ENCODE measurements at places on chromosomes 7 and 10.
A peak's percentile ranks its signal among the peaks of the same experiment; 100 is the strongest.

- DNase-seq: no peak
These were observed 41.8 kb downstream of the CHST3 start for GRCh38 chr10:72006026-72006425.

DNA sequence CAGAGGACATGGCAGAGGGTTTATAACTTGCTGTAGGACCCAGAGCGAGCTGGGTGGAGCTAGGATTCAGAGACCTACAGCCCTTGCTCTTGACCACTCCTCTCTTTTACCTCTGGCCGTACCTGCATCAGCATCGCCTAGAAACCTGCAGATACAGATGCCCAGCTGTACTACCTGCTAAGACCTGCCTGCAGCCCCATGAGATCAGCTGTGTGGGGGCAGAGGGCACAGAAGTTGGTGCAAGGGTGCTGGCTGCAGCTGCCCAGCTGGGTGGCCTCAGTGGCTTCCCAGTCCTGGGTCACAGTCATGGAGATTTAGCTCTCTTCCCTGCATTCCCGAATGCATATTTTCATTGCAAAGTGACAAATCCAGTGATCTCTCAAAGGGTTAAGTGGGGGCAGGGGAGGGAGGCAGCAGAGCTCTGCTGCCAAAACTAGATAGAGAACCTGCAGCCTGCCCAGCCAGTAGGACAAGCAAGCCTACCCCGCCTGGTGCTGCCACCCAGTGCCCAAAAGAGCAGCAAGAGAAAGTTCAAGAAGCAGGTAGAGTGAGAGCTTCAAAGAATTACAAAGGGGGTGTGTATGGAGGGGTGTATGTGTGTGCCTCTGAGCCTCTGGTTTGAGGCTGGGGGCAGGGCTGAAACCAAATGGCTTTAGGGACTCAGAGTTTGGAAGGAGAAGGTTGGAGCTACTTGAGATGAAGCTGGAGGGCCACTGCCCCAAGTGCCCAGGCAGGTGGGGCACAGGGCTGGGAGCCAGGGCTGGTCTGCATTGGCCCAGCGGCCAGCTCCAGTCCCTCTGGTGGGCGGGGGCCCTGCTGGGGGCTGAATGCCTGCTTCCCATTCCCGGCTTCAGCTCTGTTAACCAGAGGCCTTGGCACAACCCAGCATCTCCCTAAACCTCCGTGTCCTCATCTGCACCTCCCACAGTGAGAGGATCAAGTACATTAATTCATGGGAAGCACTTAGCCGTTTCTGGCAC, 6.9 kb downstream of the FAM241B start:
- peak; percentile 24 for DNase-seq

GRCh38 chr7:130732980-130733930, 752 bp downstream of the KLF14 start:
- DNase-seq: no peak

- no peak for DNase-seq
These were observed 61.7 kb downstream of the PWWP2B start for GRCh38 chr10:132458586-132459300.

- no peak for DNase-seq
These were observed 25.2 kb downstream of the IQCE start for GRCh38 chr7:2583798-2584580.

DNA sequence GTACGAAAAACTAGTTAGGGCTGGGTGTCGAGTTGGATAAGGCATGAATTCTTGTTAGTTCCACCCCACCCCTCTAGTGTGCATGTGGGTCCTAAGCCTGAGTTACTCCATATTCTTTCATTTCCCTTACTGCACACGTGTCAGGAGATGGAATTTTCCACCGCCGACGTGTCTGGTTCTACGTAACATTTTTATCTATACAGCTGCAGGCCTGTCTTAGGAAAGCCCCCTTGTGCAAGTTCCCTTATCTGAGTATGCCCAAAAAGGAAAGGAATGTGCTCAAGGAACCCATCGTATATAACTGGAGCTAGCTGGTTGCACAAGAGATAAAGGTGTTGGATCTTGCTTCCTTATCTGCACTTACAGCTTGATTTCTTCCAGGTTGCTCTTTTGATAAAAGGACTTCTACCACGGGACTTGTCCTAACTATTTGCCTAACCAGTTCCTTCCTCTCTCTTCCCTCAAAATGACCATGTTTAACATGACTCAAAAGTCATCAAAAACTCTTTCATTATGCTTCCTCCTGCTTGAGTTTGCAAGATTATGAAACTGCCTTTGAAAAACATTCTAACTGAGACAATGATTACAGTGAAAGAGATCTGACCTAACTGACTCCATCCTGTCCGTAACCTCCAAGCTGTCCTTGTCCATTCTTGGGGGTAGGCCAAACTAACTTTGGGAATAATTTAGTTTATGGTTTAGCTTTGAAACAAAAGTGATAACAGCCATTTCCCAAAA, 181.4 kb downstream of the AKR1D1 start:
- DNase-seq: peak; percentile 20

- DNase-seq: no peak
These were observed 12.8 kb upstream of the IRF5 start for GRCh38 chr7:128924707-128925588.

GRCh38 chr10:93471110-93471651, 11.0 kb downstream of the MYOF start:
- peak; percentile 95 for DNase-seq

DNA sequence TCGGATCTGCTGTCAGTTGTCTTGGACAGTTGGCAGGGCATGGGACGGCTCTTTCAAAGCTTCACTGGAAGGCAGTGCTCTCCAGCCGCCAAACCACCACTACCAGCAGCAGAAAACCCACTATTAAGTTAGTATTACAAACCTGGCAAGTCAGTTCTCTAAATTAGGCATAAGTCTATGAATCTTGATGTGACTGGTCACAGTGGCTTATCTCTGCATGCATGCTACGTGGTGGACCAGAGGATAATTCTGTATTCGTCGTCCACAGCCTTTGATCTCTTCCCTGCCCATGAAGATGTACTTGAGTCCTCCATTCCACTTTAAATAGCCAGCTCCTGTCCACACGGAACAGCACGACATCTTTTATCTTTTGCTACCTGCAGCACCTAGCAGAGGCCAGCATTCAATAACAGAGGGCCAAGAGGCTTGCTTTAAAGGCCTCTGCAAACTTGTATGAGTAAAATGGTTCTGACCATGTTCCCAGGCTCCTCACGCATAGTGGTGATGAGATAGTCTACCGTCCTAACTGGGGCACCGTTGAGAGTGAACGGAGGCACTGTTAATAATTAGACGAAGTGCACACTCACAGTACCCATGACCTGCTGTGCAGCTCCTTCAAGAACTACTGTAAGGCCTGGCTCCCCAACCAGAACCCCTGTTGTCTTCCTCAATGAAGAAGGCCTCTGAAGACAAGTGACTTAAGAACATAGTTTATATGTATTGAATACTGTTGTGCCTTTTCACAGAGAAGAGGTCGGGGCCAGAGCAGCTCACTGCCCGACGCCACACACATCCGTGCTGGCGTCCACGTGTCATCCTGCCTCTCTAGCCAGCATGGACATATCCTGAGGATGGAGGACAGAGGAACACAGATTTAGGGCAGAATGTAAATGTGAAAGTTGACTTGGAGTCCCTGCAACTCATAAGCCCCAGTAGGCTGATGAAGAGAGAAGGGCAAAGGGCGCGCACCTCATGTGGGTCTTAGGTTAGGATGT, 1.0 kb downstream of the GPR146 start:
- DNase-seq: no peak

- DNase-seq: no peak
These were observed 2.7 kb downstream of the MXI1 start for GRCh38 chr10:110209926-110210673.

- DNase-seq: peak; percentile 44
These were observed 459 bp downstream of the ZDHHC6 start for GRCh38 chr10:112446055-112446854.

DNA sequence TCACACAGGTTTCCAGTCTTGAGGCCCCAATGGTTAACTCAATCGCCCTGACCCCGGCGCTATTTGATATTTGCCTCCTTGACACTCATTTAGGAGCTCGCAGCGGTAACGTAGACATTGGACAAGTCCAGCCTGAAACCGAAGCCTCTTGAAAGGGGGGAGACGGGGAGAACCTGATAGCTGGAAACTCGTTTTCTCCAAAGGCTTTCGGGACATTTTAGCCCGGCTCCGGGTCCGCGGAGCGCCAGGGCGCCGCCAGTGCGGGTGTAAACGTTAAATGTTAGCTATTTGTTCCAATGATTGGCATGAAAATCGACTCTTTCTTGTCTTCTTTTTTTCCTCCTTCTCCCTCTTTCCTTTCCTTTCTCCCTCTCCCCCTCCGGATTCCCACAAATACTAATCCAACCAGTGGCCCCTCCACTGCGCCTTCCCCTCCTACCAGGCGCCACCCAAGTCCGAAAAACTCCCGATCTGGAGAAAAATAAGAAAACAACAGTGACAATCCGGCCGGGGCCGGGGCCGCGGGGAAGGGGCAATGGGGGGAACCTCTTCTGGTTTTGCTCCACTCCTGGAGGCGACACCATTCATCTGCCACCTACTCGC, 17.2 kb upstream of the GATA3 start:
- DNase-seq: no peak

DNA sequence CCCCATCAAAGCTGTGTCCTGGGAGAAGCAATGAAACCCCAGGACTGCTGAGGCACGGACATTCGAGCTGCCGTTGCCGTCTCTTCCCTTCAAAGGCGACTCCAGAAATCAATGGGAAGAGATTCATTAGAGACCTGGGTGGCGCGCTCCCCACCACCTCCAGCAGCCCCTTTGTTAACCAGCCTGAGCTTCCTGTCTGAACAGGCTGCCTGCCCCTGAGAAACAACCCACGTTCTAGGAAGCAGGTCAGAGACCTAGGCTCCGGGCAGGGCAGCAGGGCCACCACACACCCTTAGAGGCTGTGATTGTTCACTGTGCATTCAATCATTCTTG, 110.9 kb upstream of the PPIF start:
- no peak for DNase-seq

- peak; percentile 95 for DNase-seq
These were observed 101.7 kb upstream of the KLF6 start for GRCh38 chr10:3886641-3887251.

DNA sequence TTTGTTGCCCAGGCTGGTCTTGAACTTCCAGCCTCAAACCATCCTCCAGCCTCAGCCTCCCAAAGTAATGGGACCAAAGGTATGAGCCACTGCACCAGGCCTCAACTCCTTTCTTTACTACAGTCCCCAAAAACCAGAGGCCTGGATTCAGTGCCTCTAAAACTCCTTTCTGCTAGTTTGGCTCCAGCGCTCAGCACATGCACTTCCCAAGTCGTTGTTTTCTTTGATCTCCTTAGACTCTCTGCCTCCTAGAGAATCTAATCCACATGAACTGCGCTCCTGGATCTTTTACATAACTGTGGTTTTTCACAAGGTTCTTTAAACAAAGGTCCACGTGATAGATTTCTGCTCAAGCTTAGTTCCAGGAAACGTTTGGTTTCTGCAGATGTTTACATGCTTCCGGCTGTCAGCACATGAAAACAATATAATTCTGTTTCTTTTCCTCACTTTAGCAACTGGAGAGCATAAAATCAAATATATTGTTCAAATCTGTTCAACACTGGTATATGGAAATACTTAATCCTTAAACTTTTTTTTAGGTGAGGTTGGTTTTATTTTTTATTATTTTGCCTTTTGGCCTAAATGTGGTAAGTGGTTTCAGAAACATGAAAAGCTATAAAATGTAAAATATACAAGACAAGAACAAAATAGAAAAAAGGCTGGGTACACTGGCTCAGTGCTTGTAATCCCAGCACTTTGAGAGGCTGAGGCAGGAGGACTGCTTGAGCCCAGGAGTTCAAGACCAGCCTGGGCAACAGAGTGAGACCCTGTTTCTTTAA, 270.5 kb upstream of the MKLN1 start:
- DNase-seq: peak; percentile 45

DNA sequence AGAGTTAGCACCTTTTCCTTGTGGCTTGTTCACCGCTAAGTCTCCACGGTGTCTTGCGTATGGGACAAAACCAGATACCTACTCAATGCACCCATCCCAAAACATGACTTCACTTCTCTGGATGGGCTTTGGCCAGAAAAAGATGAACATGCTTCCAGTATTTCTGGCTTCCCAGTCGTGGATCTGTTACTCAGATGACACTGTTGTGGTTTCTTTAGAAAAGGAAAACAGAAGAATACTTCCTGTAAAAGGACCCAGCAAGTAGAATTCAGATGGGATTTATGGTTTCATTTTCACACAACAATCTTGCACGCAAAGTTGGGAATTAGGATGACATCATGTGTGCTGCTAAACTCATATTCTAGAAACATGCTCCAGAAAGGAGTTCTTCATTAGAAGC, 216.7 kb downstream of the ADAM12 start:
- DNase-seq: no peak

- no peak for DNase-seq
These were observed 25.4 kb downstream of the GBX1 start for GRCh38 chr7:151141855-151142685.

DNA sequence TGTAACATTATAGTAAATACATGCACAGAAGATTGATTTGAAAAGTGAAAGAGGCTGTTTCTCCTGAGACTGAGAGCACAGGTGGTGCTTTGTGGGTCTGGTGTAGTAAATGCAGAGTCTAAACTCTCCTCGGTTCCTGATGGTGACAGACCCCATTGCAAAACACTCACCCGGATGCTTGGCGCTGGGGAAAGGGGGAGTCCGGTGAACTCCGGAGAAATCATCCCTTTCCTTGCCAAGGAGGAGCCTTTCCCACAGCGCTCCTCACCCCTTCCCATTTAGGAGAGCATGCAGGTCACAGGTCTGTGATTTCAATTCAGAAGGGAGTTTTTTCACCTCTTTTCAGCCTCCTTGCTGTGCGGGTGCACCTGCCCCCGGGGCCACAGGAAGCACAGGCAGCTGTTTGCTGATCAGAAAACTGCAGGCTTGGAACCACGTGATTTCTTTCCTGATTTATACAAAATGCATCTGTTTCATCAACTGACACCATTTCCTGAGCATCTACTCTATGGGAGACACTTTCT, 75.6 kb upstream of the LYZL2 start:
- DNase-seq: no peak

- DNase-seq: no peak
These were observed 169.6 kb upstream of the FAM171A1 start for GRCh38 chr10:15540727-15541126.

GRCh38 chr7:101315336-101315735, 6.3 kb downstream of the IFT22 start:
- peak; percentile 42 for DNase-seq

DNA sequence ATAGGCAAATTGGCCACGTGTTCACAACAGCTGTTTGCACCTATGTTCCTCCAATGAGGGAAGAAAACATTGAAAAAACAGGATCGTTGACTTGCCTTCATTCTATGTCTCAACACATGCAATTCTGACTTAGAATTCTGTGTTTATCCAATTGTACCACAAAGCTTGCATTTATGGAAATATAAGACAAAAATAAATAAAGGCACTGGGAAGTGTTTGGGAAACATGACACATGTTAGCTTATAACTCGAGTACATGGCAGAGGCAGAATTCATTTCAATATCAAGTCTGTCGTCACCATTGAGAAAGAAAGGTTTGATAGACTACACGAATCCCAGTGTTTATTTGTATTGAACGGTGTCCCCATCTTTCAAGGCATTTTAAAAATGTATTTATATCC, 291.2 kb downstream of the AHR start:
- DNase-seq: no peak

- DNase-seq: no peak
These were observed 2.9 kb downstream of the IPMK start for GRCh38 chr10:58264780-58265179.

GRCh38 chr7:140084972-140085371, 22.2 kb upstream of the PARP12 start:
- no peak for DNase-seq

All from bronchial epithelial cell (primary cell).